ENCODE measurements at places on chromosomes 6 and 20.

DNA sequence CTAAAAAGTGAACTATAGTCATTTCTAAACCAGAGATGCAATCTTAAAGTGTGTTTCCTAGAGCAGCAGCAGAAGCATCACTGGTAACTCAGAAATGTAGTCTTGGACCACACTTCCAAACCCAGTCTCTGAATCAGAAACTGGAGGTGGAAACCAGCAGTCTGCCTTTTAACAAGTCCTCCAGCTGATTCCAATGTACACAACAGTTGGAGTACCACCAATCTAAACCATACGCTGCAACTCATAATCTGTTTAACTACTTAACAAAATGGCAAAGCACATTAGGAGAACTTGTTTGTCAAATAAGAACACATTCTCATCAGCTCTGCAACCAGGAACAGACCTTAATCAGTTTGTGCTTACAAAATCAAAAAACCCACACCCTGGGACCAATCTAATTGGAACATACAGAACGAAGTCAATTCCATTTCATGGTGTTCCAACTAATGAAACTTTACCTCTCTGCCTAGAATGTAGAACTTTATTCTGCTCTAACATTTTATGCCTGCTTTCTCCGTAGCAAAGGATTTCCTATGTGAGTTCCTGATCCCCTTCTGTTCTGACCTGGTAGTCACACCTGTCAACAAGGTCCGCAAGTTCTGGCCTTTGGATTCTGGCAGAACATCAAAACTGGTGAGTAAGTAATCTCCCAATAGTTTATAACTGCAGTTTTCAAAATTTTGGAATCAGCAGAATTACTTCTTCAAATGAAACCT lies 390.4 kb downstream of the HTR1B start:
- no peak for DNase-seq

- peak; percentile 13 for DNase-seq
Measured at GRCh38 chr20:33859157-33859695, 48.1 kb downstream of the CHMP4B start.

DNA sequence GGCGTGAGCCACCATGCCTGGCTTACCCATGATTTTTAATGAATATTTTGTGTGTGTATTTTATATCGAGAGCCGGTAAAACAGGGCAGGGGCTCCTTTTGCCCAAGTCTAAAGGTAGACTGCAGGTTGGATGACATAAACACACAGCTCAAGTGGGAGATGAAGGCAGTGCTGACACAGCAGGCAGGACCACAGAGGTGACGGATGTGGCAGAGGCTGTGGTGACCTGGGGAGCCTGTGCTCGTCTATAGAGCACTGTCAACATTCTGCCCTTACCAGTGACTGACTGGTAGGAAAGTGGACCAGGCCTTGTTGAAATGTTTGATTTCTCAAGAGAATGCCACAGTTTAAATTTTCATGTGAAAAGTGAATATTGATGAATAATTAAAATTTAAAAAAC lies 137.5 kb downstream of the ZFP64 start:
- DNase-seq = peak; percentile 25

- no peak for DNase-seq
Measured at GRCh38 chr20:3580412-3580811, 82.8 kb downstream of the GFRA4 start.

DNA sequence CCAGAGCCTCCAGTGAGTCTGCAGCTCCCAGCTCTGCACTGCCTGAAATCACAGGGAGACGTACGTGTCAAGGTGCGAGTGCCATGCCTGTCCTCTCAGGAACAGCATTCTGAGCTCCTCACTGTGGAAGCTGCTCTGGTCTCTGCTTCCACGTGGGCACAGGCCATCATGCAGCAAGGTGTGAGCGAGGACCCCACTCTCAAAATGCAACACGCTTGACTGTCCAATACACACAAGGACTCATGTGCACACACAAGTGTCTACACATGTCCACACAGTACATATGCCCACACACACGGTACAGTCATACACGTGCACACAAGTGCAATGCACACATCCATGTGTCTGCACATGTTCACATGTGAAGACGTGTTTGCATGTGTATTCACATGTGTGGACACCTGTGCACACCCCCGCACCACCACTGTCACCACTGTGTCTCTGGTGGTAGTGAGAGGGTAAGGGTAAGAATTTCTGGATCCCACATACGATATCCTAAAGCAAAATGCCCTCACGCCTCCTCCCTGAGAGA lies 260.5 kb downstream of the DLL1 start:
- DNase-seq = no peak

DNA sequence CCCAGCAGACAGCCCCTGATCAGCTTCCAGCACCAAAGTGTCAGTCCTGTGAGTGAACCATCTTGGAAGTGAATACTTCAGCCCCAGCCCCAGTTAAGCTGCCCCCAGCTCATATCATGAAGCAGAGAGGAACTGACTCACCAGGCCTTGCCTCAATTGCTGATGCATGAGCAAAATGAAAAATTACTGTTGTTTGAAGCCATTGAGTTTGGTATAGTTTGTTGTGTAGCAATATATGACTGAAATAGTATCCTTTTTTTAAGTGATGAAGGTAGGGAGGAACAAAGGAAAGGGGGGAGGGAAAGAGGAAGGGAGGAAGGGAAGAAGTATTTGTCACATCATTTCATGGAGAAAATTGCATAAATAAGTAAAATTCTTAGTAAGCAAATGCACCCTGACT lies 266.4 kb downstream of the MAFB start:
- DNase-seq = no peak

DNA sequence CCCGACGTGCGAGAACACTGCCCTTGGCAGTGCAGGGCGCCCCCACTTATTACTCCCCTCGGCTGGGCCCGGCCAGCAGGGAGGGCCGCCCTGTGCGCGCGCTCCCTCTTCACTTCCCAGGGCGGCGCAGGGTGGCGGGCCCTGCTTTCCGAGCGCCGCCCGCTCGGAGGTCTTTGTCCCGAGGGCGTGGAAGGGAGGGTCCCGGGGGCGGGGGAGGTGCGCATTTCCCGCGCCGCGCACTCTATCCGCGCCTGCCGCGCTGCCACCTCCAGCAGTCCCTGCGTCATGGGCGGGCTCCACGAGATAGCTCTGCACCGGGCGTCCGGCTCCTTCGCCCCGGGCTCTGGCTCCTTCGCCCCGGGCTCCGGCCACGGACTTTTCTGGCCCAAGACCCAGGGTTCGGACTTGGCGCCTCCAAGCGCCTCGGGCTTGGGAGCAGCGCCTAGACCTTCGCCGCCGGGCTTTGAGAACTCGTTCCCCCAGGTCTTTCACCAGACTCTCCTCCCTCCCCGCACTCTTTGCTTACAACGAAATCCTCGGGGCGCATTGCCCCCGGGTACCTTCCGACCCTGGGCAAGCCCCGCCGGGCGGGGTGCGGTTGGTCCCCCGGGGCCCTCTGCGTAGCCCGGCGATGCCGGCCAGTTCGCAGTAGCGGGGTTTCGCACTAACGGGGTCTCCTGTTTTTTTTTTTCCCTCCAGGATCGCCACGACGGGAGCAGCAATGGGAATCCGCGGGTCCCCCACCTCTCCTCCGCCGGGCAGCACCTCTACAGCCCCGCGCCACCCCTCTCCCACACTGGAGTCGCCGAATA lies 1.6 kb downstream of the TFAP2C start:
- DNase-seq = no peak

DNA sequence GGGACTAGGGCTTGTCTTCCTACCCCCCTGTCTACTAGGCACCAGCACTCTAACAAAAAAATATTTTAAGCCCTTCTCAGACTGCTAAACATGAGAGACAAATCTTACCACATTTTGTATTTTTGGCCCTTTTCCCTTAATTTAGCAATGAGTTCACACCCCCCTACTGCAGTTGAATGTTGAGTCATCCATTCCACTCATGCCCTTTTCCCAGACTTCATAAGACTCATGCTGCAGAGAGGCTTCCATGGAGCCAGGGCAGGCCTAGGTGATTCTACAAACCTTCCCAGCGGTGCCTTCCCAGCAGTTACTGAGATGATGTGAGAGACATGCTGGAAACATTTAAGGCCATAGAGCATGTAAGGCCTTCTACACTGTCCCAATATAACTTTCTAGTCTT lies 53.9 kb downstream of the PXDC1 start:
- no peak for DNase-seq

Data from activated naive CD4-positive, alpha-beta T cell treated with Interleukin-2 at 50 U/mL for 16 hours (primary cell).